ENCODE measurements at places on chromosomes 1 and 21.

DNA sequence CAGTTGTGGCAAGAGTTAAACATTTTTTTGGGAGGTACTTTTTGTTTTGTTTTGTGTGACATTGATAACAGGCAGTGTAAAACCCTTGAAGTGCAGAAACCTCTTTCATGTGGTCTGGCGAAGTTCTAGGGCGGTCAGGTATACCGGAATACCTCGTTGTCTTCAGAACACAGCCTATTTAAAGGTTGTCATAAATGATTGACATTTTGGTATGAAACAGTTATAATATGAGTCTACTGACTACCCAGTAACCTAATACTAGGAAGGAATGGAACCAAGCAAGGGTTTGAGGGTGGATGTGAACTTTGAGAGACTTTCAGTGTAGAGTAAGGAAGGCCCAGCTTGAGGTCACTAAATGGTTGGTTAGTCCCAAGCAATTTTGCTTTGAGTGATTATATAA is 40.5 kb downstream of the PATJ start:
- peak; percentile 35 for DNase-seq

DNA sequence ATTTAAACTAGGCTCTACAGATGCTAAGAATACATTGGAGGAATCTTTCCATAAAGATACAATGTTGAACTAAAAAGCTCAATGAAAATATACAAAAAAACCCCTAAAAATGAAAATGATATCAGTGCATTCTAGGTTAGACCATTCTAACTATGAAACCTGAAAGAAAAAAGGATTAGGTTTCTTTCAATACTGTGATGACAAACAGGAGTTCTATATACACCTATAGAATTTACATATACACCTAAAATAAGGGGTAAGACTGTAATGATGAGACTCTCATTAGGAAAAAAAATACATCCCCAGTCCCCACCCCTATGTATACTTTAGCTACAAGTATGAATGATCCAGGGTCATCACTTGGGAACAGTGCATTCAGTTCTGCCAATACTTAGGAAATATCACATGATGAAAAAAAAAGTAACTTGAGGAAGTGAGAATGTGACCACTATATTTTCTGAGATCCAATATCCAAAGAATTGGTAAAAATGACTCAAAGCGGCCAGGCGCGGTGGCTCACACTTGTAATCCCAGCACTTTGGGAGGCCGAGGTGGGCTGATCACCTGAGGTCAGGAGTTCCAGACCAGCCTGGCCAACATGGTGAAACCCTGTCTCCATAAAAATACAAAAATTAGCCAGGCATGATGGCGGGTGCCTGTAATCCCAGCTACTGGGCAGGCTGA is 26.3 kb downstream of the SELENOF start:
- no peak for DNase-seq

DNA sequence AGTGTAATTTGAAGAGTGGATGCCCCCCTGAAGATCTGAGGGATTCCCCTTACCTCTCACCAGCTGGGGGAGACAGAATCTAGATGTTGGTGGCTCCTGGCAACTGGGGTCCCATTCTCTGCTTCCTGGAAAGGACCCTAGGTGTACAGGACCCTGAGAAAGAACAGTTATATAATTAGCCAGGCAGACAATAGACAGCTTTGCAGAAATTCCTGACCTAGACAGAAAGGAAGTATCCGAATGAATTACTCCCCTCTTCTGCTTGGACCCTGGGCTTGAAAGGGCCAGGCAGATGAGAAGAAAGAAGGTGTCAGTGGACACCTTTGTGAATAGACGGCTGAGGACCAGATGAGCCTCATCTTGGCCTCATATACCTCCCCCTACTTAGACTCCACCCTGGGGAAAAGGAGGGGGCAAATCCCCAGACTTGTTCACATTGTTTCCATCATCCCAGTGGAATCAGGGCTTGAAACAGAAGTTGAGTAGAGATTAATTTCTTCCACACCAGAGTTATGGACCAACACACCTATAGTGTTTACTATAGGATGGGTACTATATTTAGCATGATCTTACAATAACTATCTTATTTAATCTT is 1.8 kb upstream of the IQGAP3 start:
- no peak for DNase-seq

GRCh38 chr1:164609089-164609488 is 50.1 kb downstream of the PBX1 start:
- no peak for DNase-seq

- DNase-seq, result no peak
These were observed 12.5 kb downstream of the CAPN8 start for GRCh38 chr1:223653015-223653414.

DNA sequence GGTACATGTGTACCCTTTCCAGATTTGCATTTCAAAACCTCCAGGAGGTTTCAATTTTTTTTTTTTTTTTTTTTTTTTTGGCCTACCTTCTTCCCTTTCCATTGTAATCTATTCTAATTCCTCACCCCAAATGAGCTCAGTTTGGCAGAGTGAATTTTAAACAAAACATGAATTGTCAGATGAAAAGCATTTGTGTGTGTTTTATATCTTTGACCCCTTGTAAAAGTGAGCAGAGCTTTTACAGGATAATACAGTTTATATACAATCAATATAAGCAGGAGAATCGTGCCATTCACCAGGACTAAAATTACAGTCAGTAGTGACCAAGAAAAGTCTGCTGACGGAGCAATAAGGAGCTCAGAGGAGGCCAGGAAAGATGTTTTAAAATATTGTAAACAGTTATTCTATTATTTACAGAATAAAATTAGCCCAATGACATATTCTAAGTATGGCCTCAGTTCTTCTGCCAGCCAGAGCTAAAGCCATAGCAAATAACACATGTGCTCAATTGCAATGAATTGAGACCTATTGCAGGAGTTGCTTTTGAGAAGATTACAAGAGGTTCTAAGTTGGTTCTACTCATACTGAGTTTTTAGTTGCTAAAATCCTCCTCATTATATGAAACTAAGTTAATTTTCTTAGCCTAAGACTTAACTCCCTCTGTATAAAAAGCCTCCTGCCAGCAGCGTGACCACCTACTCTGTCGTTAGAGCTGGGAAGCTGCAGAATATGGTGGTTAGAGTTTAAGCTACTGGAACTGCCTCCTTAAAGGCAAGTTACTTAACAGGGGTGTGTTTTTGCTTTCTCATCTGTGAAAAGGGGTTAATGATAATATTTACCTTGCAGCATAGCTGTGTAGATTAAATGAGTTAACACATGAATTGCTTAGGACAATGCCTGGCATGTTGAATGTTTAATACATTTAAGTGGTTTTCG is 50.8 kb upstream of the ZNF326 start:
- DNase-seq, result no peak

DNA sequence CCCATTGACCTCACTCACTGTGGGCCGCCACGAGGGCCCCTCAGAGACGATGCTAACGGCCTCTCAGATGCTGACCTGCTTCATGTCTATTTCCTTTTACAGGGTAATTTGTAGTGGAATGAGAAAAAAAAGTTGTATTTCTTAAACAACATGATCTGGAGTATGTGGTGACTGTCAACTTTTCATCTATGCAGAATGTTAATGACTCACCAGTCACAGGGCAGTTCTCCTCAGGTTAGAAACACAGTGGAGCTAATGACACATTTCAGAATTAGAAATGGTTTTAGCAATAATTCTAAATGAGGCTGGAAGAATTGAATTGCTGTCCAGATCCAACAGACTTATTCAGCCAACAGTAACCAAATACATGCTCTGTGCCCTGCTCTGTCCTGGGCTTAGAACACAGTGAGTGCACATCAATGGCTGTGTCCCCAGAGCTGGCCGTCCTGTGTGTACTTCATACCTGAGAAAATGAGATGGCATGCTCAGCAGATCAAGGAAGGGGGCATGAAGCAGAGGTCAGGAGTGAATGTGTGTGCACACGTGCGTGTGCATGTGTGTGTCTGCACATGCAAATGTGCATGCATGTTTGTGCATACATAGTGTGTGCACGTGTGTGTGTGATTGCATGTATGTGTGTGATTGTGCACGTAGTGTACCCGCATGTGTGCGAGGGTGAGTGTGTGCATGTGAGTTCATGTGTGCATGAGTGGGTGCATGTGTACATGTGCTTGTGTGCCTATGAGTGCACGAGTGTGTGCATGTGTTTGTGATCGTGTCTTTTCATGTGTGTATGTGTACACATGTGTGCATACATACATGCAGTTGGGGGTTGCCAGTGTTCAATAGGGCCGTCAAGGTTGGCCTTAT is 145.3 kb downstream of the PCBP3 start:
- DNase-seq, result no peak

DNA sequence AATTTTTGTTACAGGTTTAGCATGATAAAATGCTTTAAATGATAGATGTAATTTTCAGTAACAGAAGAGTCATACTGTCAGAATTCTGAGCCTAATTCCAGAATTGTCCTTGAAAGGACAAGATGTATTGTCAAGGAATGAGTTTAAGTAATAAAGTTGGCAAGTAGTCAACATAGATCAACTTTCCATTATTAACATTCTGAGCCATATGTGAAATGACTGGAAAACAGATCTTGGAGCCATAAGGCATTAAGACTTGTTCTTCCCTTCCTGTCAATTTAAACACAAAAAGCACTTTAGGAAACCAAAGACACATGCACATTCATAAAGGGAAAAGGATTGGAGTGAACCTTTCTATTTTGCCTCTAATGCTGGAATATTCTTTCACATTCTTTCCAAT is 107.0 kb downstream of the ODF2L start:
- DNase-seq, result no peak

- DNase-seq, result no peak
These were observed 29.2 kb upstream of the PDXK start for GRCh38 chr21:43689556-43690337.

DNA sequence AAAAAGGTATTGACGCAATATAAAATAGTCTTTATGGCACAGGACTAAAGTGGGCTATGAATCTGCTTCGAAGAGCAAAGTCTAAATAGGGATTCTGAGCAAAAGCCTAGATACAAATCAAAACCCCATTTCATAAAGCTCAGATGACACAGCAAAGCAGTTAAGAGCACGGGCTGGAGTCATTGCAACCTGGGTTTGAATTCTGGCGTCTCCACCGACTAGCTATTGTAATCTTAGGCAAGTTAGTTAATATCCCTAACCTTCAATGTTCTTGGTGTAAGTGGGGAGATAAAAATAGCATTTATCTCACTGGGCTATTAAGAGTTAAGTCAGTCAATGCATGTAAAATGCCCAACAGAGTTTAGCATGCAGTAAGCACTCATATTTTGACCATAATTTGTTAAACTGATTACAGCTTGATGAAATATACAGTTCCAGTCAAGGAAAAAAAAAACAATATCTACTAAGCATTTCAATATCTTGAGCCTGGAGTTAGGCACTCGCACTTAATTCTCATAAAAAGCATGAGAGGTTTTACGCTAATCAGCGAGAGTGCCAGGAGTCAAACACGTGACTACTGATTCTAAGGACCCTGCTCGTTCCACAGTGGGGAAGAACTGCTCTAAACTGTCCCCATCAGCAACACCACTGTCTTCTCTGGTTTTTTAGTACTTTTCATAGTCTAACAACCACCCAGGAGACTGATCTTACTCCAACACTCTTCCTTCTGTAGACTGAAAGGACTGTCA is 75.5 kb downstream of the JAK1 start:
- DNase-seq, result no peak

DNA sequence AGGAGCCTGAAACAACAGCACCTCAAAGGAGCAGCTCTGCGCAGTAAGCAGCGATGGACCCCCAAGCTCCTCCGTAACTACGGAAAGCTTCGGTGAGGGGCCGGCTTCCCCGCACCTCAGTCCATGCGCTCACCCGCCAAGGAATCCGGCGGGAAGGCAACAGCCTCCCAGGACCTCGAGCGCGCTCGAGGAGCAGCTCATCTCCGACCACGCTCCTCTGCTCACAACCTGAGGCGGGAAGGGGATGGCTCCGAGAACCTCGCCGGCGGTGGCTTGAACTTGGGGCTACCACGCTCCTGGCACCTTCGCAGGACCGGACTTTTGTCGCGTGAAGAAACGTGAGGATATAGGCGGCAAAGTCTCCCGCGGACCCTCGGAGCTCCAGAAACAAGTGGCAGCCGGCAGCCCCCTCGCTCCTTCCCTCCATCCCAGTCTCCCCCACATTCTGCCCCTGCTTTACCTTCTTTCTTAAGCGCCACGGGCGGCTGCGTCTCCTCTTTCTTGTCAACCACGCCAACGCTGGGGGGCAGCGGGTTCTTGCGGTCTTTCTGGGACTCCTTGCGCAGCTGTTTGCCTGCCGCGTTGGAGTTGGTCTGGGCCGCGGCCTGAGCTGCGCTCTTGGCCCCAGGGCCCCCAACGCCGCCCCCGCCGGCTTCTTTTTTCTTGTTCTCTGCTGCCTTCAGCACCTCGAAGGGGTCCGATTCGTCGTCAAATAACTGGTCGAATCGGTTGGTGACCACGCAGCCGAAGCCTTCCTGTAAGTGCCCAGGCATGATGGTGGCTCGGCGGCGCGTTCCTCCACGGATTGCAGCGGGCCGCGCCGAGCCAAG is 459 bp downstream of the SERBP1 start:
- peak; percentile 39 for DNase-seq

- DNase-seq, result no peak
These were observed 1.6 kb downstream of the DONSON start for GRCh38 chr21:33586927-33587326.

Measured in activated naive CD4-positive, alpha-beta T cell (primary cell).